ENCODE measurements at places on chromosomes 6 and 20.

GRCh38 chr20:10558635-10559187, 115.1 kb downstream of the JAG1 start:
- no peak for DNase-seq

DNA sequence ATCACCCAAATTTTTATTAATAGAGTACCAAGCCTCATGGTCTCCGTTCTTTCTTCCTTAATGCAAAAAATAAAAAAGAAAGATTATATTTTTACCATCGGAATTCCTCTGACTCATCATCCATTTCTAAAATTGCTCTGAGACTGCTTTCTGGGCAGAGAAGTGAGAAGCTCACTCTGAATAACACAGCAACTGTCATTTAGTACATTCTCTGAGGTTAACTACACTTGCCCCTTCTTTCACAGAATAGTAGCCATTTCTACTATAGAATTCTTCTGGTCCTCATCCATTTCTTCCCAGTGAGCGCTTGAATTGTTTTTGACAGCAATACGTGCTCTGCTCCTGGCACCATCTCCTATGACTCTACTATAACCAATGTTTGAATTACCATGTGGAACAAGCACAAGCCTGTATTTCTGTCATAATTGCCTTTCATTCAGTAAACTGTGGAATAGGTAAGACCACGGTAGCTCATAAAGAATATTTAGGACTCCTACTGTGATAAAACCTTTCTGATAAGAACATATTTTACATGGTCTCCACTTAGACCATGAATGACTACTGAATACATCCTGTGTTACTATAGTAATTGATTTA, 435.5 kb upstream of the NRSN1 start:
- DNase-seq = peak; percentile 76

DNA sequence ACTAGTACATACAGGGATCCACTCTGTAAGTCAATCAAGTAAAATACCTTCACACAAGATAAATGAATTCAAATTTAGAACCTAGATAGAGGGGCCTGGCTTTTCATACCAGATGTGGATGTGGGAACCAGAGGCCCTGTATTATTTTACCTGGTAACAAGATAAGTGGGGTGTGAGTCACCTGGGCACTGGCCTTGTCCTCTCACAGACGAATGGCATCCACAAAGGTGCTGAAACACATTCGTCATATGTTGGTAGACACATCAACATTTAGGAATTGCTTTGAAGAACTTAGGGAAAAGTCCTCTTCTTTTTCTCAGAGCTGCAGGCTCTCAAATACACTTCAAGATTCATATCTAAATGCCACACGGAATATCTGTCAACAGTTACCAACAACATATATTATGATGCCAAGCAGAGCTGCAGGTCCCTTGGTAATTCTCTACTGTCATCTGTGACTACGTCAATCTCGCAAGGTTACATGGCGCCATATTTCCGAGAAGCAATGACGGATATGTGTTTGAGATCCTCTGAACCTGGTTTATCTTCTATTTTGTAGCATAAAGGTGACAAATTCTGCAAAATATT, 618.6 kb downstream of the EPM2A start:
- DNase-seq = no peak

- DNase-seq = no peak
Measured at GRCh38 chr20:4645621-4646020, 76.1 kb upstream of the PRND start.

GRCh38 chr6:96704713-96705112, 132.6 kb downstream of the GPR63 start:
- no peak for DNase-seq

DNA sequence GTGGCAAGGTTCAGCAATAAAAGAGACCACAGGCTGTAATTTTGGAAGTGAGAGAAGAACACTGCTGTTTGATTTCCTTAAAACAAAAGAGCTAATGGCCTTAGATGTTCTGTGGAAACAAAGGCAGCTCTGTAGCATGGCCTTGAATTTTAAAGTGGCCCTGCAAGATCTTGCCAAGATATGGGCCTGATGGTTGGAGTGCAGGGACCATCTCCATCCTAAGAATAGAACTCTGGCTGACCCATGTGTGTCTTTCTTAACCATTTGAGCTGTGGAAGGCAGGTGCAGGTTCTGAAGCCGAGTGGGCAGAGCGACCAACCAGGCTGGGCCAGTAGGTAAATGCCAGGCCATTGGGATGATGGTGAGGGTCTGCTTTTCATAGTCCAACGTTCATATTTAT, 73.8 kb upstream of the VSTM2L start:
- DNase-seq = no peak

- DNase-seq = peak; percentile 23
Measured at GRCh38 chr6:27177485-27178406, 69.8 kb upstream of the PRSS16 start.

DNA sequence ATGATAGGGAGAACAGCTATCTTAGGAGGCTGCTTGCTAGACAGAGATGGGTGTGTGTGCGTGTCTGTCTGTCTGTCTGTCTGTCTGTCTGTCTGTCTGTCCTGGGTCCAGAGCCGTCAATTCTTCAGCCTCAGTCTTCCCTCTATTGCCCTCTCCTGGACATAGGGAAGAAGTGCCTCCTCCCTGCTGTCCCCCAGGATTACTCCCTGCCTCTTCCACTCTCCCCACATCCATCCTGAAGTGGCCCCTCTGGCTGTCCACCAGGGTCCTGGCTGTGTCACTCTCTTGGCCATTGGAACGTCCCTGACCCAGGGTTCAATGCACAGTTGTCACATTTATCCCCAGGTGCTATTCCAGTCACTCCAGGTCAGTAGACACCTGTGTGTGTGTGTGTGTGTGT, 10.2 kb downstream of the TREML2 start:
- DNase-seq = no peak

DNA sequence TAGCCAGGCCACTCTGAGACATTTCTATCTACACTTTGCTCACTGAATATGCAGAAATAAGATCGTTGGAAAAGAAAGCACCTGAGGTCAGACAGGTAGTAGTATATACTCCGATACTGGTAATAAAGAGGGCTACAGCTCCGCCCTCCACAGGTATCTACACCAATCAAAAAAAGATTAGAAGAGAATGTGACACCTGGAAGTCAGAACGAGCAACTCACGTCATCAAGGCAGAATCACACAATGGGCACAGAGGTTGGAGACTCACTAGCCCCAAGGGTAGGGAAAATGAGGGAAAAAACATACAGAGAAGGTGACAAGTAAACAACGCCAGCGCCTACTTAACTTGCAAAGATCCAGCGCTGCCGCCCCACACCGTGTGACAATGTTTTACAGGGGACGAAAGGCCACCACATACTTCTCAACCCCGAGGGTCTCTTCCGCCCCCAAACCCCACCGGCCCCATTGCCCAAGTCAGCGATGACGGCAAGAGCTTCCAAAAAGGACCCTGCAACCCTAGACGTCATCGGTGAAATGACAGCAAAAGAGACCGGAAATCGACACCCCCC, 653 bp downstream of the LMBRD1 start:
- DNase-seq = peak; percentile 13

GRCh38 chr6:94414041-94414440, 994.7 kb upstream of the EPHA7 start:
- DNase-seq = no peak

- no peak for DNase-seq
Measured at GRCh38 chr20:58901488-58902402, 49.2 kb downstream of the GNAS start.

DNA sequence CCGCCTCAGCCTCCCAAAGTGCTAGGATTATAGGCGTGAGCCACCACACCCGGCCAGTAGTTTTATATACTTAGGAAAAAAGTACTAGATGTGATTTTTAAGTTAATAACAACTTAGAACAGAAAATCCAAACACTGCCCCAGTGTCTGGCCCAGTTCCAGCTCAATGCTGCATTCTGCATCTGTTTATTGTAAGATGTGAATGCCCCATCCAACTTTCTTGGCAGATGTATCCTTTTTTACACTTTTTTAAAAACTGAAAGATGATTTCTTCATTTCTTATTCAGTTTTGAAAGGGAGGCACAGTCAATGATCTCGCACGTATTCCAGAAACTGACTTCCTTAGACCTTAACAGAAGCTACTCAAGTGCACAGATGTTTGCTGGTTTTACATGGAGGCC, 85.6 kb upstream of the SRSF6 start:
- no peak for DNase-seq

- DNase-seq = no peak
Measured at GRCh38 chr20:19974630-19975435, 42.3 kb upstream of the NAA20 start.

GRCh38 chr6:23180504-23181293, 611.3 kb downstream of the HDGFL1 start:
- DNase-seq = no peak

DNA sequence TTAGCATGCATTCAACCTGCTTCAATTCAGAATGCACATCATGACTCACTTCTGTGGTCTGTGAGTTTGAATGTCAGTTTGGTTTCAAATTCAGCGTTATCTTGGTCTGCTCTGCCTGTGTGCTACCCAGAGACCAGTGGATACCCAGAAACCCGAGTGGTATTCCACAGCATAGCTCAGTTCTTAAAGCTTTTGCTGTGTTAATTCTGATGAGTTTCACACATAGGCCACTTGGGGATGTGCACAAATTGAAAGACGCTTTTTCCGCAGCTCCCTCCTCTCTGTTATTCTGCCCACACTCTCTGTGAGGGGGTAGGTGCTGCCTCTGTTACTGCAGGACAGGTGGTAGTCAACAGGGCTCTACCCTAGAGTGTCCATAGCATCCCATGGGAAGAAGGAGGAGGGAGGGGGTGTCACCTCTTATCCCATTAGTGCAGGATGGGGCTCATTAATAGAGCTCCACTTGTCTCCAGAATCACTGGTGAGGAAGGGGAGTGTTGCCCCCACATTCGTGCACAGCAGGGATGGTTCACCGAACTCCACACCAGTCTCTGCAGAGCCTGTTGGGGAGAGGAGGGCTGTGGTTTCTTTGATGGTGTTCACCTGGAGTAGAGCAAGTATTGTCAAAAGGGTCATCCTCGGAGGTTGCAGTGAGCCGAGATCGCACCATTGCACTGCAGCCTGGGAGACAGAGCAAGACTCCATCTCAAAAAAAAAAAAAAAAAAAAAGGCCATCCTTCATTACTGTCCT, 29.2 kb upstream of the SDCBP2 start:
- DNase-seq = no peak

DNA sequence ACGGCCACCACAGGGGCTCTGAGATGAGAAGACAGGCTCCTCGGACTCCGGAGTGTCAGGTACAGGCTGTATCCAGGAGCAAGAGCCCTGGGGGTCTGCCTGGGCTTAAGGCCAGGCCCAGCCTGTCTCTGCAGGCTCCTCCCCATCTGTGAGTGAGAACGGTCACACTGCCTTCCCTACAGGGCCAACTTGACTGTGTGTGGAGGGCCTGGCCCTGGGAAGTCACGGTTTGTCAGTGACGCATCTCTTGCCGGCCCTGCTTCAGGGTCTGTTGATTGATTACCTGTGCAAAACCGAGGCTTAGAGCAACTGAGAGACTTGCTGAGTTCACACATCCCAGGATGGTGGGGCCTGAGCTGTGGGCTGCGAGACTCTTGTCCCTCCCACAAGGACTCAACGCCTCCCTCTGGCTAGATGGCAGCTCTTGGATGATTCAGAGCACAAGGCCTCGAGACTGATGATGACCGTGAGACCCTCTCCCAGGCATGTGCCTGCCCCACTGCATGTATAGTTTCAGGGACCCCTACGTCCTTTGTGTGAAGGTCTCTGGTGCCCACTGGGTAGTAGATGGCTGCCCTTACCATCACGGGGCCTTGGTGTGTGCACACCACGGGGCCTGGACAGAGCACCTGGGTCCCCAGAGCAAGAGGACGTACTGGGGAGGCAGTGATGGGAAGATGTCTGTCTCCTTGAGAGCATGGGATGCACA, 5.9 kb downstream of the RBM38 start:
- DNase-seq = no peak

DNA sequence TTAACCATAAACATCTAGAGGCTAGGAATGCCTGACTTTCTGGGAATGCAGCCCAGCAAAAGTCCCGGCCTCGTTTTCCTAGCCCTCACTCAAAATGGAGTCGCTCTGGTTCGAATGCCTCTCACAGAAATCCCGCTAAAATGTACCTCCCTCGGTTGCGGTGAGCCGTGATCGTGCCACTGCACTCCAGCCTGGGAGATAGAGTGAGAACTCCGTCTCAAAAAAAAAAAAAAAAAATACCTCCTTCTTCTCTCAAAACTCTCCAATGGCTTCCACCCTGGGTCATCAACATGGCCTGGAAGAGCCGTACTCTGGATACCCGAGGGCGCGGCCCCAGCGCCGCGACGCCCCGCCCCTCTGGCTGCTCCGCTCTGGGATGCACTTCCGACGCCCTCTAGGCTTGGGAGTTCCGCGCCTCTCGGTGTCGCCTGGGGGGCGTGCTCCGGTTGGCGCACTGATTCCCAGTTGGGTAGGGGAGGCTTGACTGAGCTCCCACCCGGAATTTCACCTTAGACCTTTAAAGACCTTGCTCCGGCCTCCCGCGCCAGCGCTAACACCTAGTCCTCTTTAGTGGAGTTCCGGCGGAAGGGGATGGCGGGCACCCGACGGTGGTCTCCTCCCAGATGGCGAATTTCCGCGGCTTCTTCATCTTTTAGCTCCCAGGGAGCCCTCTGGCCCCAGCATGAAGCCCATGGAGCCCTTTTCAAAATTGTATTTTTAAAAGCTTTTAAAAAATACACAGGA, 12.3 kb downstream of the HMGN4 start:
- DNase-seq = peak; percentile 77

DNA sequence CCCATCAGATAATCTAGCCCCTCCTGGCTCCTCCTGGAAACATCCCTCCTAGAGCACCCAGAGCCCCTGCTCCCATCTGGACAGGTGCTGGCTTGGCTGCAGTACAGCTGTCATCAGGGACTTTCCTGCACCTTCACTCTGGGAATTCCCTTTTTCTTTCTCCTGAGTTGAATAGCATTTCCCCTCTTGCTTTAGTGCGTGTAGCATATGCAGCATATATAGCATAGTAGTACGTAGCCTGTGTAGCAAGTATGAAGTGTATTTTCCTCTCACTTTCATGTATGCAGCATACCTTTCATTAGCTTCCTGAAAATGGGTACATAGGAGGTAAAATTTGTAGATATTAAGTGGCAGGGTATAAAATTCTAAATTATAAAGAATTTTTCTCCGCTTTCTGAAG, 352.9 kb downstream of the ESR1 start:
- DNase-seq = no peak

DNA sequence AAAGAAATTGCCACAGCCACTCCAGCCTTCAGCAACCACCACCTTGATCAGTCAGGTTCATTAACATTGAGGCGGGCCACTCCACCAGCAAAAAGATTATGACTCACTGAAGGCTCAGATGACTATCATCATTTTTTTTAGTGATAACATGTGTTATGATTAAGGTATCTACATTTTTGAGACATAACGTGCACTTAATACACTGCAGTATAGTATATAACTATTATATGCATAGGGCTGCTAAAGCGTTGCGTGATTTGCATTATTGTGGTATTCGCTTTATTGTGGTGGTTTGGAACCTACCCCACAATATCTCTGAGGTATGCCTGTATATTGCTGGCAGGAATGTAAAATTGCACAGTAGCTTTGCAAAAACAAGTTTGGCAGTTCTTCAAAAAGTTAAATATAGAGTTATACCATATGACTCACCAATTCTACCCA, 6.8 kb upstream of the RIPK1 start:
- DNase-seq = no peak

GRCh38 chr6:6006428-6007365, at the start of gene NRN1:
NRN1 (minus strand) TSS chr6:6006925; CDS start chr6:6006749, 176 bp downstream.
- no peak for DNase-seq

- DNase-seq = no peak
Measured at GRCh38 chr6:9420316-9421015, 985.1 kb upstream of the SLC35B3 start.

- no peak for DNase-seq
Measured at GRCh38 chr20:35497780-35498189, 31.7 kb downstream of the C20orf173 start.

- DNase-seq = no peak
Measured at GRCh38 chr6:107330168-107330567, 129.2 kb downstream of the PDSS2 start.
